8988T (cell line): ENCODE measurements at places on chromosomes 3 and 15.

DNA sequence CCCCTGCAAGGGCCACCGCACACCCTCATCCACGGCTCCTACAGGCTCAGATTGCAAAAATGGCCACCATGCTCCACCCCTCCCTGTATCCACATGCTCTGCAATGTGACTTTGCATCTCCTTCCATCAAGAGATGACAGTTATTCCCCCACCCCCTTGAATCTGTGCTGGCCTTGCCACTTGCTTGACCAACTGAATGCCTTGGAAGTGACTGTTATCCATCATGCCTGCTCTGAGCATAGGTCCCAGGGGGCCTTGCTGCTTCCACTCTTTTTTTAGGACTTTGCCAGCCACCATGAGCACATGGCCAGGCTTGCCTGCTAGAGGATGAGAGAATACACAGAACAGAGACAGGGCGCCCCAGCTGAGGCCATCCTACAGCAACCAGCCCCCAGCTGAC lies 13.6 kb downstream of the HAPLN3 start:
- no peak for DNase-seq

DNA sequence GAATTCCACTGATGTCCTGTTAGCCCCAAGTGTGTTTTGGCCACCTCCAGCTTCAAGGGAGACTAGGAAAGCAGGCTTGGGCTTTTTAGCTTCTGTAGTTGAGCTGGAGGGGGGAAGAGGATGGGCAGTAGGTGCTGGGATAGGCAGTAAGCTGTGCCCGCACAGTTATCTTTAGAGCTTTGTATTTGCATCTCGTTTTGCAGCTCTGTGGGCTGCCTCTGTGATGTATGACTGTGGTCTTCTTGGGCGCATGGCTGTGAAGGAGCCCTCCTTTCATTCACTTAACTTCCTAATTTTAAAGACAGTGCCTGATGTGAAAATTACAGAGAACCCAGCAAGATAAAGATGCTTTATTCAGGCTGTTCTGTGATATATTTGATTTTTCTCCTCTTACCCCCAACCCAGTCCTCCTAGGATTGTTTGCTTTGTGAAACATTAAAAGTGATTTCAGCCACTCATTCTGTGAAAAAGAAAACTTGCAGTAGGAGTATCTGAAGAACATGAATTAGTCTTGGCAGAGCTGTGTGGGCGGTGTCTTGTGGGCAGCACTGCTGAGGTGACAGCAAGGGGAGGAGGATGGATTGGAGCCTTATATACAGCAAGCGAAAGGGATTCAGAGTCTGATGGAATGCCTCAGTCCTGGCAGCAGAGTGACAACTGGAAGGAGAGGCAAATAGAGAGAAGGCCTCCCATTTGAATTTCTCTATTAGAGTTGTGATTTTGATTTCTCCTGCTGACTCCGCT lies 74.3 kb downstream of the LARS2 start:
- no peak for DNase-seq

DNA sequence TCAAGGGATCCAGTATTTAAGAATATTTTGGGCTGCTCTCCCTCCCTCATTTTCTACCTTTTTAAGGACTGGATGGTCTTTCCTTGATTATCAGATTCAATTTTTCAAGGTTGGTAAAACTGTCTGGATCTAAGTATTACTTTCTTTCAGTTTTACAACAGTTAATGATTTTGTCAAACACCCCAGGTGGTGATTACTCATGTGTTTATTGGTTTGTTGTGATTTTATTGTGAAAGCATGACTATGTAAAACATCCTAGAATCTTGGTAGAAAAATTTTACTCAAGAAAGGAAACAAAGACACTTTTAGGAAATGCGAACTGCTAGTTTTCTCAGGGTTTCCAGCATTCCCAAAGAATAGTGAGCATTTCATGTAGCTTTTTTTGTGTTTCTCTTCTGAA lies 7.3 kb downstream of the GTF2E1 start:
- DNase-seq, result no peak

DNA sequence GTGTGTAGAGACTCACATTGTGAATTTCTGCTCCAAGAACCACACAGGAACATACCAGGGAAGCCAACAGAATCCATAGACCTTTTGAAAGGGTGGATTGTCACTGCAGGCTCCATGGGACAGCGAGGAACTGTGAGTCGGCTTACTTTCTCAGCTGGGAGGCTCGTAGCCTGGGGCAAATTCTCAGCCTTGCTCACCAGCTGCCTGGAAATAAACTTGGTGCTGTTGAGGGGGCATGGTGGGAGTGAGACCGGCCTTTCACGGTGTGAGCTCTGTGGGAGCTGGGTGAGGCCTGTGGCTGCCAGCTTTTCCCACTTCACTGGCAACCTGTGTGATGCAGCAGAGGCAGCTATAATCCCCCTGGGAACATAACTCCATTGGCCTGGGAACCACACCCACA lies 146.6 kb upstream of the P2RY1 start:
- DNase-seq, result no peak

- DNase-seq, result no peak
These were observed 18.5 kb downstream of the FSTL1 start for GRCh38 chr3:120432150-120432860.

GRCh38 chr15:77179541-77179998 lies 108.7 kb upstream of the TSPAN3 start:
- no peak for DNase-seq

GRCh38 chr3:60746695-60747416 lies 504.4 kb downstream of the FHIT start:
- no peak for DNase-seq

- DNase-seq, result no peak
These were observed 271.9 kb downstream of the SUCLG2 start for GRCh38 chr3:67382536-67382935.

- no peak for DNase-seq
These were observed 4.9 kb upstream of the FAM131A start for GRCh38 chr3:184332370-184333090.

- no peak for DNase-seq
These were observed 244.9 kb upstream of the MCTP2 start for GRCh38 chr15:93986400-93986984.

GRCh38 chr3:172061724-172062184 lies 22.4 kb downstream of the FNDC3B start:
- no peak for DNase-seq

- DNase-seq, result no peak
These were observed 44.7 kb downstream of the SUCLG2 start for GRCh38 chr3:67609709-67610108.

- DNase-seq, result no peak
These were observed 44.1 kb downstream of the CPN2 start for GRCh38 chr3:194306771-194307640.

GRCh38 chr3:106288781-106289180 lies 420.0 kb upstream of the CBLB start:
- DNase-seq, result no peak

- DNase-seq, result no peak
These were observed 55.8 kb upstream of the ACAD9 start for GRCh38 chr3:128823631-128824030.

- no peak for DNase-seq
These were observed 147.3 kb upstream of the CDIN1 start for GRCh38 chr15:36432161-36432560.

GRCh38 chr3:185351396-185351795 lies 11.5 kb upstream of the MAP3K13 start:
- DNase-seq, result no peak

DNA sequence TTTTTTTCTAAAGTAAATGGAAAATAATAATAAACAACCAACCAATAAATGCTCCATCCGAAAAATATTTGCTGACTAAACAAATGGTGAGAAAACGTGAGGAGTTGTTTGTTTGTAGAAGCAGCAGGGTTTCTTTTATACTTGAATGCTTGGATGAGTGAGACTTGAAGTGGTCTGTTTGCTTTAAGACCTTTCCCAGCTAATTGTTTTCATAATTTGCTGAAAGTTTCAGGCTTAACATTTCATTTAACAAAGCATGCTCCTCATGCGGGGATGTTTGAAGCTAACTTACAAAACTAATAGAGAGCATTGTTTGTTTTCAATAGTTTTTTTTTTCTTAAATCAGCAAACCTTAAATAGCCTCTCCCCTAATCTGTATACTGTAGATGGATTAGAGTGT lies 484.6 kb downstream of the ROBO2 start:
- no peak for DNase-seq

GRCh38 chr3:102827386-102827785 lies 392.6 kb downstream of the ZPLD1 start:
- no peak for DNase-seq

DNA sequence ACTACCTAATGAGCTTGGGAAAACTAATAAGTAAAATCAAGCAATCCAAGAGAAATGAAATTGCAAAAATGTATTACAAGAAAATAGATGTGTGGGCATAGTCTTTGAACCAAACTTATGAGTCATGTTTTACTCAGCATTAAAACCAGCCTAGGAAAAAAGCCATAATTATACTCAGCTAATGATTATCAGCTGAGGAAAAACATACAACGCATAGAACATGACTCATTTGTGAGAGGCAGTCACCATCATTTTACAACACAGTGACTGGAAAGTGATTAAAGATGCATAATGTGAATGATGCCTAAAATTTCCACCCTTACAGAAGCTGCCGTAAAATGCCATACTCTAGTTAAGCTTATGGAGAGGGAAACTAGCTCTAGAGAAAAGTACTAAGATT lies 238.0 kb upstream of the EOMES start:
- DNase-seq, result no peak

GRCh38 chr3:36792342-36792741 lies 28.0 kb upstream of the DCLK3 start:
- DNase-seq, result peak; percentile 34

DNA sequence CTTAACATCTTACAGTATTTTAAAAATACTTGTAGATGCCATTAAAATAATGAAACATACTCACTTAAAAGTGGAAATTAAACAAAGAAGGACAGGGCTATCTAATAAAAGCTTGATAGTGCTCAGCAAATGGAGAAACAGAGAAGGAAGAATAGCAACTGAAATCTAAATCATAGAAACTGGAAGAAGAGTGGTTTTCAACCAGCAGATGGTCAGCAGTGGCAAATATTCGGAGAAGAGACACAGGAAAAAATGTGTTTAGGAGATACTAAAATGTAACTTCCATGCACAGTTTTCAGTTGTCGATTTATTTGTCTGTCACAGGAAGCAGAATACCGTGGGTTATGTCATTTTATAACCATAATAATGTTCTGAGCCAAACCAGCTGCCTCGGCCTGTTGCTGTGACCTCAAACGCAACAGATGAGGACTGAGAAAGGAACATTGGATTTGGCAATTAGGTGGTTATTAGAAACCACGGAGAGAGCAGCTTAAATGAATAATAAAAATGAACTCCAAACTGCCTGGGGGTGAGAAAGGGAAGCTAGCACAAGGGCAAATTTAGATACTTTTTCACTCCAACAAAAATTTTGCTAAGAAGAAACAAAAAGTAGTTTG lies 246.6 kb upstream of the KCNMB2 start:
- DNase-seq, result no peak

- no peak for DNase-seq
These were observed 111.5 kb downstream of the TBL1XR1 start for GRCh38 chr3:177085794-177086193.

DNA sequence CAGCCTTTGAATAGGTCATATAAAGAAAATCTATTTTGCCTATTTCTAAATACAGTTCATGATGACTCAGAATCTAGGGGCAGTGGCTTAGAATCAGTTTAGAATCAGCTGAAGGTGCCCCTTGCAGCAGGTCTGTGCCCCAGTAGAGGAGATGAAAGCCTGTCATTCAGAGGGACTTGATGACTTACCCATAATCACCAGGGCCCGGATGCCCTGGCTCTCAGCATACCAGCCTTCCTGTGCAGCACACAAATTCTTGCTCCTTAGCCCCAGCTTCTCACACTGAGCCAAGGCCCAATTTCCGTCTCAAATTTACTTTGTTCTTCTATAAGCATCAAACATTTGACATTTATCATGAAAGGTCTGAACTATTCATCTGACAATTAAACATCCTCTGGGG lies 83.2 kb upstream of the EOMES start:
- no peak for DNase-seq

- DNase-seq, result no peak
These were observed 118.6 kb downstream of the ANO10 start for GRCh38 chr3:43503067-43503728.

DNA sequence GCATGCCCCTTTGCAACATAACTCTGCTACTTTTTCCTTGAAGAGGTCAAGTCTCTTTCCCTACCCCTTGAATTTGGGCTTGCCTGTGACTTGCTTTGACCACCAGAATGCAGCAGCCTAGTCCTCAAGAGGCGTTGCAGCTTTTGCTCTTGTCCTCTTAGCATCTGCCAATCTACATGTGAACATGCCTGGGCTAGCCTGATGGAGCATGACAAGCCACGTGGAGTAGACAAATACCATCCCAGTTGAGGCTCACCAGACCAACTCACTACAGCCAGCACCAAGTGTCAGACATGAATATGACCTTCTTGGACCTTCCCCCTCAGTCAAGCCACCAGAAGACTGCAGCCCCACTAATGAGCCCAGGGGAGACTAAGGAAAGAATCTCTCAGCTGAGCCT lies 32.9 kb downstream of the AMOTL2 start:
- no peak for DNase-seq

DNA sequence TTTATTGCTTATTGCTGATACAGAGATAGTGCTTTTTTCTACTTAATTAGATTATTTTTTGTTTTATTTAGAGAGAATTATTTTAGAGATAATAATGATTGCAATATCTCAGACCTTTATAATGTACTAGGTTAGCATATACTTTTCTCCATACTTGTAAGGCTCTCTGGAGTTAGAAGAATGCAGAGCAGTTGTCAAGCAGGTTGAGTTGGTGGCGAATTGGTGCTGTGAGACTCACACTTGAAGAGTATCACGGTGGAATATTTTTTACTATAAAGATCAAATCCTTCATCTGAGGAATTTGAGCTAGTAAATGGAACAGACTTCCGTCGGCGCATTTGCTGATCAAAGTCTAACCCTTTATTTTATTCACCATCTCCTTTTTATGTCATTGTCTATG lies 47.3 kb upstream of the MDFIC2 start:
- no peak for DNase-seq

DNA sequence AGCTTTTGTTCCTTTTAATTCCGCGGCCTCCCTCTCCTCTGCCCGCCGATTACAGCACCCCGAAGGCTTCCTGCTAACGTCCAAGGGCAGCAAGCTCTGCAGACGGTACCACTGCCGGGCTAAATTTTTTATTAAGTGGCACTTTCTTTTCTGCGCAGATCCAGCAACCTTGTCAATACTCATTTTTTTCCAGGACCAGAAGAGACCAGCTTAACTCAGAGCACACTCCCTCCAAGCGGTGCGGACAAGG lies 542 bp upstream of the MEIS2 start:
- no peak for DNase-seq

- no peak for DNase-seq
These were observed 601.7 kb upstream of the ZNF717 start for GRCh38 chr3:76387000-76387399.

- DNase-seq, result no peak
These were observed 515.9 kb downstream of the GBE1 start for GRCh38 chr3:81245501-81245900.
